ENCODE measurements at places on chromosomes 13 and 19.

DNA sequence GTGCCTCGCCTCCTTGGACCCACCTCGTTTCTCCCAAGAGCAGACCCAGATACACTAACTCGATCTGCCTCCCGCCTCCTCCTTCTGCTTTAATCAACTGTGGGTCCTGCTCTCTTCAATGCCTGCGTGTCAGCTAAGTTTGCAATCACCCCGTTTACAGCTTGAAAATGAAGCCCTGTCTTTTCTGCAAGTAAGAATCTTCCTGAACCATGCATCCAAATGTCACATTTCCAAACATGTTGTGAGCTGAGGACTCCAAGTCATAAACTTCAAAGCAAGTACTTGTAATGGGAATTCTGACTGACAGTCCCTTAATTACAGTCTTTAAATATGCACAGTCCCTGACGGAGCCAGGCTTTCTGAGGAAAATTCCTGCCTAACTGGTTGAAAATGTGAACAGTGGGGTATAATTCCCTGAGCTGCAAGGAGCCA is 154.9 kb upstream of the UQCRFS1 start:
- no peak for DNase-seq

GRCh38 chr19:5624741-5625278 is 1.9 kb downstream of the SAFB start:
- no peak for DNase-seq

GRCh38 chr19:2607712-2608601 is 94.5 kb downstream of the GNG7 start:
- no peak for DNase-seq

DNA sequence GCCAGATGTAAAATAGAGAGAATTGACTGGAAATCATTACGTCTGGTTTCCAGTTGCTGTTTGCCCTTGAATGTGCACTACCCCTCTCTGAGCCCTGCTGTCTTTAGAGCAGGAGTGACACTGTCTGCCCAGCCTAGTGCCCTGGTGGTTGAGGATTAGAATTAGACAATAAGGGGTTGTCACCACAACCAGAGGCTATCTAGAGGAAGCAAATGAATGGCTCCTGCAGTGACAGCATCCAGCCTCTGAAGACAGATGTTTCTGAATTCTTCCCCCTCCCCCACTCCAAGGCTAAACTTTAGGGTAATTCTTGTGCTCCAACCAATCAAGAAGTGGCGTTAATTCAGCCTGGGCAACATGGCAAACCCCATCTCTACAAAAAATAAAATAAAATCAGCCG is 2.0 kb downstream of the RAB8A start:
- no peak for DNase-seq

DNA sequence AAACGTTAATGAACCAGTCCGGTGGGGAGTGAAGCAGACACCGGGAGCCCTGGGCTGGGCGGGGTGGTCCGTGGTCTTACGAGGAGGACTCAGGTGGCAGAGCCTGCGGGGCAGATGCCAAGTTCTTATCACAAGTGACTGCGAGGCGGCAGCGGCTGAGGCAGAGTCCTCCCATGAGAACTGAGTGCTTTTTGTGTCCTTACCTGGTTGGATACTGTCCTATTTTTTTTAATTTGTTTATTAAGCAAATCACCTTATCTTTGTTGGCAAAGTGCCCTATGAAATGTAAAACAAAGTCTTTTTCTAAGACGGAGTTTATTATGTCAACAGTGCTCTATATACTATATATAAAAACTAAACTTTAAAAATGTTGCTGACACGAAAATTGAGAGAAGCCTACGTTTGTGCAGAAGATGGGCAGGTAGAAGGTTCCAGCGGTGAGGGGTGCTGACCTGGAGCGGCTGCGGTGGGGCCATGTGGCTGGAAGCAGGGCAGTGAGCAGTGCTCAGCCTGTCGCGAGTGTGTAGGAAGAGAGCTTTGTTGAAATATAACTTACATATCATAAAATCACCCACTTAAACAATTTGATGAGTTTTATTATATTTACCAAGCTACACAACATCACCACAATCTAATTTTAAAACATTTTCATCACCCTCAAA is 82.2 kb downstream of the ATP11A start:
- DNase-seq, result peak; percentile 46

DNA sequence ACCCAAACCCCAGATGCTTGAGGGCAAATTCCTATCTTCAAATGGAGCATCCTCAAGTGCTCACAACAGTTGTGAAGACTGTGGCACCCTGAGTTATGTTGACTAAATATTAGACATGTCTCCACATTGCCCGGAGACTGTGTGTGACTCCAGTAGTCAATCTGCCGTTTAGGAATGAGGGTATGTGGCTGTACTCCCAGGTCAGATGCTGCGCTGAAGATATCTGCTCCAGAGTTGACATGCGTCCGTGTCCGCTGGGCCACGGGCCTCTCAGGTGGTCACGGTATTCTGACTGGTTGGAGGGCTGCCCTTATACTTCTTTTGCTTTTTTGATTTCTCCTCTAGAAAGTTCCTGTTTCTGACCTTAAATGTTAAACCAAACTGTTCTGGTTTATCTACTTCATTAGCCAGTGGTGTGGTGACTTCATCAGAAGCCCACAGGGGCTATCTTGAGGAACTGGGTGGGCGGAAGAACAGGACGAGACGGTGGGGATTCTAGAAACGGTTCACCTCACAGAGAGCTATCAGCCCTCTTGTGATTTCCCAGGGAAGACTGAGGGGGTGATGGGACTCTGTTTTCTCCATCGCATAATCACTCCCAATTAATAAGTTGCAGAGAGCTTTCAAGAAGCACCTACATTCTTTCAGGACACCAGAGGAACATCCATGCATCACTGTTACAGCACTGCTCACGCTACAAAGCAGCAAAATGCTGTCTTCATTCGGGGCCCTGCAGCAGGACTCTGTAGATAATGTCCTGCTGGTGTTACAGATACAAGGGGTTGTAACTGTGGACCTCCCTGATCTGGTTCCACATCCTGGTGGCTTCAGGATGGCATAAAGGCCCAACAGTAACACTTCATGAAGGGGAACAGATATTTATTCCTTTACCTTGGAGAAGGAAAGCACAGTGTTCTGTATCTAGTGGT is 1.3 kb upstream of the LCP1 start:
- DNase-seq, result no peak

GRCh38 chr19:31140717-31141116 is 208.5 kb downstream of the TSHZ3 start:
- no peak for DNase-seq

- no peak for DNase-seq
Observed at GRCh38 chr13:72495681-72496080, 231.7 kb downstream of the MZT1 start.

- no peak for DNase-seq
Observed at GRCh38 chr13:75566658-75567057, 17.1 kb downstream of the UCHL3 start.

- no peak for DNase-seq
Observed at GRCh38 chr19:51365965-51366388, at the start of gene ETFB. ETFB (minus strand) TSS chr19:51366388; CDS start chr19:51366326, 62 bp downstream.

GRCh38 chr13:94711561-94712286 is 621 bp downstream of the SOX21 start:
- DNase-seq, result peak; percentile 32

DNA sequence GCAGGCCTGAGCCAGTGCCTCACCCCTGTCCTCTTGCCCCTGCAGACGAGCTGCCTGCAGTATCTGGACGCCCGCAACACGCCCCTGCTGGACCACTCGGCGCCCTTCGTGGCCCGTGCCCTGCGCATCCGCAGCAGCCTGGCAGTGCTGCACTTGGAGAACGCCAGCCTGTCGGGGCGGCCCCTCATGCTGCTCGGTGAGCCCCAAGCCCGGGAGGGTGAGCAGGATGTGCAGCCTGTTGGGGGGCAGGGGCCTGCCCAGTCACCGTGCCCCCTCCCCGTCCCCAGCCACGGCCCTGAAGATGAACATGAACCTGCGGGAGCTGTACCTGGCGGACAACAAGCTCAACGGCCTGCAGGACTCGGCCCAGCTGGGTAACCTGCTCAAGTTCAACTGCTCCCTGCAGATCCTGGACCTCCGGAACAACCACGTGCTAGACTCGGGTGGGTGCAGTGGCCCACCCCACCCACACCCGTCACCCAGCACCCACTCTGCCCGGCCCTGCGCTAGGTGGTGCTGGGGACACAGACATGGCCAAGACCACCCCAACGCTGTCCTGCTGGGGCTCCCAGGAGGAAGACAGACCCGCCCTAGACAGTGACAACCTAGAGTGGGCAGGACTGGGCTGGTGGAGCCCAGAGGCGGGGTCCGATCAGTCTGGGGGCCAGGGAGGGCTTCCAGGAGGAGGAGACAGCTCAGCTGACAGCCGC is 18.6 kb downstream of the NKPD1 start:
- DNase-seq, result no peak

GRCh38 chr19:2827840-2828489 is 8.3 kb downstream of the ZNF554 start:
- no peak for DNase-seq

DNA sequence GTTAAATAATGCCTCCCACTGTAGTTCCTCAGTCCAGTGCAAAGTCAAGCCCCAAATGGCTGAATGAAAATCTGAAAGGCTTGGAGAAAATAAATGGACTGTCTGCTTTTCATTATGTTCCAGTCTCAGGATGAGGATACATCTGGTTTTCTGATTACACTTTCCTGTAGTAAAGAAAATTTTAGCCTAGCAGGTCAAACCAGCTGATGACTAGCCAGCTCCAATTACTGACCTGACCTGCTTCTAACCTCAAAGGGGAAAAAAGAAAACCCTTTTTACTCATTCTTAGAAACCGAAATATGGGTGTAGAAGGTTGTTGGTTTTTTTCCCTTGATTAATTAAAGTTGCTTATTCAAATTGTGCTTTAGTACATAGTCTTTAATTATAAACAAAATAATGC is 418.4 kb downstream of the EFNB2 start:
- DNase-seq, result no peak

GRCh38 chr13:112153364-112153763 is 86.4 kb downstream of the SOX1 start:
- no peak for DNase-seq

DNA sequence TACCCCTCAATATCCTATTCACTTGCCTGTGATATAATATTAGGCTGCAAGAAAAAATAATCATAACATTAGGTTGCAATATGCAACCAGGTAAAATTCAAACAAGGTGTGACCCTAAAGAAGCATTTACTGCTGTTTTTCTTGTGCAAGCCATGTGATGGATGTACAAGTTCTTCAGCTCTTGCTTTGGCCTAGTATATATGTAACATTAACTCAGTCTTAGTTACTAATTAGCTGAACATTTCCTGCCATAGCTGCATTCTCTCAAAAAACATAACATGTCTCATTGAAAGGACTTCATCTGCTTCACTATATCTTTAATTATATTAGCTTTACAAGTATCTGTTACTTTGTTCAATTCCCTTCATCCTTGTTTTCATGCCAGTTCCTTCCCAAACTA is 406.8 kb upstream of the HTR2A start:
- DNase-seq, result no peak

- no peak for DNase-seq
Observed at GRCh38 chr19:15305582-15306334, 26.6 kb downstream of the BRD4 start.

DNA sequence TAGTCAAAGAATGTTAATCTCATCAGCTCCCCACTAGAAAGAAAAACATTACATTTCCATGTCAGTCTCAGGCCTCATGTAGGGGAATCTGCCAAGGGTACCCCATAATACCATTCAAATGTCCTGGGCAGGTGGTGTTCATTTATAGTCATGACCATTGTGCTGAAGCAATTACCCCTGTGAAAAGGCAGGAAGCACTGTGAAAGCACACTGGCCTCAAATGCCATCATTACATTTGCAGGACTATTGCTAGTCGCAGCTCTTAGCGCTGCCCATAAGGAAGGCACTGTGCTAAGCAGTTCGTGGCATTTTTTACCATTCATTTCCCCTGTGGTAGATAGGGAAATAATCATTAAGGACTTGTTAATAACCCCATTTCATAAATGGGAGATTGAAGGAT is 109.0 kb downstream of the LHFPL6 start:
- peak; percentile 56 for DNase-seq

- DNase-seq, result peak; percentile 68
Observed at GRCh38 chr19:46000491-46001246, 5.4 kb downstream of the CCDC61 start.

DNA sequence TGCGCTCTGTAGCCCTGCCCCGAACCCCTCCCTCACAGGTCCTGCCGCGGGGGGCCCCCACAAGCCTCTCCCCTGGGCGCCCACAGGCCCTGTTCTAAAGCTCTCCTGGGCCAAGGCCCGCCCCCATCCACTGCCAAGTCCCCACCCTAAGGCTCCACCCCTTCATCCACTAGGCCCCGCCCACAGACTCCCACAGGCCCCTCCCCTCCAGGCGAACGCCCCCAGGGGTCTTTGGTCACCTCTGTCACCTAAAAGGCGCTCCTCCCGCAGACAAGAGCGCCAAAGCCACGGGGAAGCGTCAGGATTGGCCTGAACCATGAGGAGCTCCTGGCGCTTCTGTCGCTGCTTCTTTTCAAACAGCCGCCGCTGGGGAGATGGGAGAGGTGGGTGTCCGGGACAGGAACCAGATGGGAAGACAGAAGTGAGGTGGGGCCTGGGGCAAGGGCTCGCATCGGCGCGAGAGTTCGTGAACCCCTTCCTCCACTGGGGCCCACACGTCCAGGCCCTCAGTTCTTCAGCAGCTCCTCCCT is 2.3 kb downstream of the TULP2 start:
- DNase-seq, result no peak

- no peak for DNase-seq
Observed at GRCh38 chr19:35955881-35956634, 19.9 kb downstream of the LRFN3 start.

GRCh38 chr13:89726690-89727435 is 1620.6 kb upstream of the MIR17HG start:
- no peak for DNase-seq

DNA sequence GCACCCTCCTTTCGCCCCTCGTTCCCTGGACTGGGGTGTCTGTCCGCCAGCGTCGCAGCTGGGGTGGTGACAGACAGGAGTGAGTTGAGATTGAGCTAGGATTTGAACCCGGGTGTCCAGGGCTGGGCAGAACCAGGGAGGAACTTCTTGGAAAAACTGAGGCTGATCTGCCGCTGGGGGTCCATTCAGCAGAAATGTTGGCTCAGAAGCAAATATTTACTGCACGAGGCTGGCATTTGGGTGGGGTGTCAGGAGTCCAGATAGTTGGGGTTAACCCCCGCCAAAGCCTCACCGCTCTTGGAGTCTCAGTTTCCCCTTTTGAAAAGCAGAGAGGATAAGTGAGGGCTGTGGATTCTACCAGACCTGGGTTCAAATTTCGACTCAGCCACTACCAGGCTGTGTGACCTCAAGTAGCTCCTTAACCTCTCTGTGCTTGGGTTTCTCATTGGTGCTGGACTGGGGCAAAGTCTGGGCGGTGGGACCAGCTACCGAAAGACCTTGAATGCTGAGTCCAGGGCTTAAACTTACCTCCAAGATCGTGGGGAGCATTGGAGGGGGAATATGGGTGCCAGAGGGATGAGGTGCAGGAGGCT is 20.9 kb downstream of the MAST3 start:
- DNase-seq, result no peak

DNA sequence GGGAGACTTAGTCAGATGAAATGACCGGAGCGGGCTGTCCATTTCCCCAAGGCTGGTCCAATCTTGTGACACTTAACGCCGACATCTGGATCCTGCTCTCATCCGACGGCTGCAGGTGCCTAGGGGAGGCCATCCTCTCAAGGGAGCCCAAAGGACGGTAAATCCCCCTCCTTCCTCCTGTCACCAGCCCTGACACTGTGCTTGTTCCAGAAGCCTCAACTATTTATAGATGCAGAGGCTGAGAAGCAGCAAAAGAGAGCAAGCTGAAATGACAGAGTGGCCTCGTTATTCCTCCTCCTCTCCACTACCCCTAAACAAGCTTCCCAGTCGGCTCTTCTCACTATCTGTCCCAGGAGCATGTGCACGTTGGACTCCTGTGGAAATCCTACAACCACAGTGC is 533.7 kb downstream of the LIG4 start:
- no peak for DNase-seq

GRCh38 chr13:53201454-53202225 is 173.0 kb downstream of the OLFM4 start:
- DNase-seq, result no peak
